ENCODE measurements at places on chromosomes 6 and 20. TPM values are rescaled to one million over a fixed set of nuclear protein-coding genes. Genes with fewer than 3 reads are reported as not detected.

BPI gene
- total RNA-seq, result not detected

RCAN2 gene
- total RNA-seq, result 2.8 TPM

LST1 gene
- 74.5 TPM for total RNA-seq

POLR1H gene
- total RNA-seq, result 75.5 TPM

SSTR4 gene
- not detected for total RNA-seq

SLCO4A1 gene
- 51.5 TPM for total RNA-seq

CNBD2 gene
- total RNA-seq, result 5.4 TPM

NCR2 gene
- not detected for total RNA-seq

OR2J3 gene
- total RNA-seq, result not detected

FILIP1 gene
- total RNA-seq, result not detected

BNIP5 gene
- total RNA-seq, result not detected

TPD52L2 gene
- total RNA-seq, result 48.7 TPM

COL12A1 gene
- total RNA-seq, result not detected

LY6G5C gene
- 2.6 TPM for total RNA-seq

CLPSL2 gene
- total RNA-seq, result not detected
